LHCN-M2 (cell line): ENCODE measurements at places on chromosomes 12 and 14. TPM values are rescaled to one million over a fixed set of nuclear protein-coding genes. Genes with fewer than 3 reads are reported as not detected.

GRCh38 chr12:99713946-99714520 is 66.5 kb downstream of the GARIN6 start:
- no peak for DNase-seq

GRCh38 chr12:90546511-90546910 is 408.5 kb downstream of the CCER1 start:
- DNase-seq: no peak

DNA sequence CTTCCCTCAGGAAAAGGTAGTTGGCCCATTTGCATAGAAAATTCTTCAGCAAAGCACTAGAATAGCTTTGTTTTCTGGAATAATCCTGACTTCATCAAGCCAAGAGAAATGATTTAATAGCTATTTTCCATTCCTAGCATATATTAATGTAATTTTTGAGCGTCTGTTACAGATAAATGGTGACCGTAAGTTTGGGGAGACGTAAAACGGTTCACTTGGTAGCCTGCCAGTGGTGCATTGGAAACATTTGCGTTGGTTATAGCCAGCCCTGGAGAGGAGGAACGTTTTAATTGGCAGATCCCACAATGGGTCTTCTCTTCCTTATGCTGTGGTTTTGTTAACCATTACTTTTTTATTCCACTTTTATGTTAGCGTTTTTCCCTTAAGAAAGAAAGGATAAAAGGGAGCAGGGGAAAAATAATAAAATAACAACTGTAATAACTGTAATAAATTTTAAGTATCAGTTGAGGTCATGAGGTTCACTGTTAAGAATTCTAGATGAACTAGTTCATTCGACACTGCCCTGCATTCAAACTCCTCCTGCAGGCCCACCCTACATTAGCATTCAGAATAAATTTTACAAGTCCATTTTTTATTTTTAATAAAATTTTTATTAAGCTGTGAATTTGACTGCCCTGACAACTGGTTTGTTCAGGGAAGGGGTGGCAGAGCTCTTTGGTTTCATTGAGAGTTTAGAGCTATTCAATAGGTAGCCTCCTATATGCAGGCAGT is 300.7 kb downstream of the ERC1 start:
- DNase-seq: no peak

DNA sequence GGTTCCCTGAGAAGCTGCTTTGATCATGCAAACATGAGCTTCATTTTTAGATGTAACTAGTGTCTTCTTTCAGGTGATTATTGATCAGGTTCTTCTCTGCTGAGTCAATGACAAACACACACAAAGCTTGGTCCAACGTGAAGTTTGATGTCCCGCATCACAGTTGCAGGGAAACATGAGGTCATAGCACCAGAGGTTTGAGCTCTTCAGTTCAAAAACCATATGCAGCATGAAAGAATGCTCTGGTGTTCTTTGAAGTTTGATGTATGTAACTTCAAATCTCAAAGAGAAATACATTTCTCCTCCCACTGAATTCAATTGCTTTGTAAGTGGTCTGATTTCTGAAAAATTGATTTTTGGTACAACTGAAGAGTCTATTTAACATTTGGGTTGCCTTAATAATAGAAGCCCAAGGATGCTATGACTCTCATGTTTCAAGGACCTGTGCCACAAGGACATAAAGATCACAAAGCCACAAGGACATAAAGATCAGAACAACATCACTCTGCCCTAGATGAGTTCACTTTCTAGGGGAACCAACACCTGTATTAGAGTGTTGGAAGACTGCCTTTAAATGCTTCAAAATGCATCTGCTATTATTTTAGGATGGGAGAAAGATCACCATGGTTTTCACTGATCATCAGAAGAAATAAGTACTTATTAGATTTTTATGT is 31.1 kb upstream of the AMIGO2 start:
- no peak for DNase-seq

GYS2 gene
- total RNA-seq: 0.06 TPM in 1 of 2 replicates, not detected in the other

LIN7A gene
- 0.57 and 1.3 TPM in 2 replicates for total RNA-seq
